ENCODE measurements at places on chromosomes 4 and X.

- DNase-seq: no peak
These were observed 25.4 kb upstream of the ACSL1 start for GRCh38 chr4:184851200-184851541.

DNA sequence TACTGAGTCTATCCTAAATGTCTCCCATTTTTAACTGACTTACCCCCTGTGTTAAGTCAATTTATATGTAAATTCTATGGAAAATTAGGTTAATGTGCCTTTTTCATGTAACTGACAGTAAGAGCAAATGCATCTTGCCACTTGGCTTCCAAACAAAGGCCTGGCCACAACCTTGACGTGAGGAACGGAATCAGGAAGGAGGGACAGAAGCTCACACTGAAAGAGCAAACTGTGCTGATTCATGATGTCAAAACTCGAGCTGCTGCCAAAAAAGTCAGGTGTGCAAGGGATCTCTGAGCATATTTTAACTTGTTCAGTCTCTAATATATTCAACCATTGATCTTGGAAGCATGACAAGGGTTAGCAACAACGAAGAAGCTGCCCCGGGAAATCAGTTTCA lies 35.8 kb downstream of the GPM6A start:
- DNase-seq: no peak

GRCh38 chr4:33078145-33078544 lies 2358.0 kb downstream of the PCDH7 start:
- DNase-seq: no peak

DNA sequence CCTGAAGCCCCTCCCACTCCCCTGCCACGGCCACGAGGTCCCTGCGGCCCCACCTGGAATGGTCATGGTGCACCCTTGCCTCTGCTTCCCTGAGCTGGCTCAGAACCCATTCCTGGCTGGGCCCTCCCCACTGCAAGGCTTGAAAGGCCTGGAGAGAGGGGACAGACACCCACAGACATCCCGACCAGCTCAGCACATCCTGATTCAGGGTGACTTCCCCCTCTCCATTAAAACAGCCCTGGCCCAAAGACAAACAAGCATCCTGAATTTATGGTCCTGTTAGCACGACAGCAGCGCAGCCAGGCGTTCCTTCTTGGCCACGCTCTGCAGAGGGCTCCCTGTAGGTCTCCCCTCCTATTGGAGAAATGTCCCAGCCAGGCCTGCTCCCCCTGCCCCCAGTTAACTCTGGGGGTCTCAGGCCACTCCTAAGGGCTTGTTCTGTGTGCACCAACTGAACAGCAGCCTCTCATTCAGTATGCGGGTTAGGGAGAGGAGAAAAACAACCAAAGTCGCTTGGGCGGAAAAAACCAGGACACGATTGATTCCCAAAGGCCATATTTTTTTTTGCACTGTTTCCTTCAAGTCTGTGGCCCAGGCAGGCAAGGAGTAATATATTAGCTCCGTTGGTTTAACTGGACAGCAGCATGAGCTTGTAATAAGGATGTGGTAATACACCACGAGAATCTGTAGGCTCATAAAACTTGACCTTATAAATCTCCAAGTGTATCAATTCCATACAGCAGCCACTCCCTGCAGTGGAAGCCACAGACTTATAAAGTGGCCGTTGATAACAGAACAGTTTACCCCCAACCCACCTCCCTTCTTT lies 106.7 kb upstream of the MSX1 start:
- DNase-seq: no peak

DNA sequence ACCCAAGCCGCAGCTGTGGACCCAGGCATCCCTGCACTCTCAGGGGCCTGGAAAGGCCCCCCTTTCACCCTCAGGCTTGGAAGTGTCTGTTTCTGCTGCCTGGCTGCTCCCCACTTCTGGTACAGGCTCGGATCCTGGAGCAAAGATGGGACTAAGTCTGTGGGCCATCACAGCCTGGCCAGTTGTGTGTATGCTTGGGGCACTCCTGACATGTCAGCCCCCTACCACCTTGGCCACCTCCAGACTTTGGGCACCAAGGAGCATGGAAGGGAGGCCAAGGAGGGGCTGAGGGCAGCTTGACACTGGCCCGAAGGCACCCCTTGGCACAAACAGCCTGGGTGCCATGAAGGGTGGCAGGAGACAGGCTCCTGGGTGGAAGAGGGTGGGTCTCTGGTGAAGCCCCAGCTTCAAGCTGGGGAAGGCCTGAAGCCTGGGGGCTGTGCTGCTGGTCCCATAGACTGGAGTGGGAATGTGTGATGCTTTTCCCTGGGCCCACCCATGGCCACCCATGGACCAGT lies 799.4 kb upstream of the AGA start:
- DNase-seq: no peak

Data from liver (tissue), 10 donors.